ENCODE measurements at places on chromosomes 11 and 22.

GRCh38 chr11:111942829-111943228, 5.7 kb downstream of the DIXDC1 start:
- DNase-seq, result no peak

DNA sequence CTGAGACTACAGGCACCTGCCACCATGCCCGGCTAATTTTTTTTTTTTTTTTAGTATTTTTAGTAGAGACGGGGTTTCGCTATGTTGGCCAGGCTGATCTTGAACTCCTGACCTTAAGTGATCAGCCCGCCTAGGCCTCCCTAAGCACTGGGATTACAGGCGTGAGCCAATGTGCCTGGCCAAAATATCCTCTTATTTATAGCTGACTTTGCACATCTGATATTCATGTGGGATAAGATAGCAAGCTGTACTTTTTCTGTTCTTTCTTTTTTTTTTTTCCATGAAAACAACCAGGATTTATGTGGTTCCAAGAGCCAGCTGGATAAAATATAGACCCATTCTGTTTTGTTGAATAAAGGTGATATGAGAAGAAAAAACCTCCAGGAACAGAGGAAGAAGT, 12.1 kb upstream of the XBP1 start:
- DNase-seq, result no peak

GRCh38 chr11:126167488-126167887, 44.0 kb downstream of the RPUSD4 start:
- DNase-seq, result no peak

DNA sequence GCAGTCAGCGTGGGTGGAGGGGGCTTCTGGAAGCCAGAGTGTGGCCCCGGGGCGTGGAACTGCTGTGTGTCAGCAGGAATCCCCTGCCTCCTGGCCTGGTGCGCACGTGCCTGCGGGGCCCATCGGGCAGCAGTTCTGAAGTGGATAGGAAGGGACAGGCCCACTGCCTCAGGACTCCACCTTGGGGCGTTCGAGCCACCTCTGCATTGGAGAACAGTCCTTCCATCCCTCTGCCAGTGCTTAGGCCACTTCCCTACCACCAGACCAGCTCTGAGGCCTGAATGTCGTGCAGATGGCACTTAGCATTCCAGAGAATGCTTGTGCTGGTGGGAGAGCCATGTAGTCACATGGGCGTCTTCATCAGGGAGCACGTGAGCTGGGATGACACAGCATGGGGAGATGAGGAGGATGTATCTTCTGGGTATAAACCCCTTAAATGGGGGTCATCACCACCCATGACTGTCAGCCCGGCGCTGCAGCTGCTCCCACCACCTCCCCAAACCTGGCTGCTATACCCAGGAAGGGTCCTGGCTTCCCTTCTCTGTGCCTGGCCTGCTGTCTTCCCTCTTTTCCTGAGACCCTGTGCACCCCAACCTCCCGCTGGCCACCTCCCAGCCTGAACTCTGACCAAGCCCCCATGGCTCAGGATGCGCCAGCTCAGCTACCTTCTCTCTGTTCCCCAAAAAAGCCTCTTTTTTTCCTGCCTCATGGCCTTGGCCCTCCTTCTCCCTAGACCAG, 9.7 kb downstream of the INCENP start:
- no peak for DNase-seq

GRCh38 chr22:22099833-22100812, 117.5 kb upstream of the TOP3B start:
- DNase-seq, result no peak

- DNase-seq, result no peak
Observed at GRCh38 chr22:33598821-33599220, 321.5 kb downstream of the LARGE1 start.
